ENCODE measurements at places on chromosomes 4 and X.

- no peak for DNase-seq
Observed at GRCh38 chrX:54891573-54891972, 29.1 kb upstream of the TRO start.

GRCh38 chrX:153744210-153745066 lies 19.6 kb upstream of the PLXNB3 start:
- no peak for DNase-seq

DNA sequence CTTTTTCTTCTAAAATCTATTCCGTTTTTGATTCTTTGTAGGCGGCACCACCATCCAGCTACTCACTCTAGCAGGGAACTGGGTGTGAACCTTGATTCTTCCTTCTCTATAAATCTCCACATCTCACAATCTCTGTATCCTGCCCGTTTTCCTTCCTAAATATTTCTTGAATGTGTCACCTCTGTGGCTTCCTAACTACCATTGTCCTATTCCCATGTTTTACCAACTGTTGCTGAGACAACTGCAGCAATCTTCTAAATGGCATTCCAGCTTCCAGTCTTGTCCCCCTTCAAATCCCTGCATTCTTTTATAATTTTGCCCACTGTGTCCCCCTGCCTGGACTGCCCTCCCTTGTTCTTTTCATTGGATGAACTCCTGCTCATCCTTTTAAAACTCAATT lies 641.3 kb downstream of the RPA4 start:
- DNase-seq: no peak

- no peak for DNase-seq
Observed at GRCh38 chr4:96729641-96730040, 889.7 kb downstream of the PDHA2 start.

GRCh38 chr4:184804621-184805020 lies 21.1 kb downstream of the ACSL1 start:
- no peak for DNase-seq

GRCh38 chr4:172845281-172845680 lies 323.3 kb upstream of the GALNT7 start:
- no peak for DNase-seq

- DNase-seq: no peak
Observed at GRCh38 chr4:5797866-5798265, 86.9 kb downstream of the EVC start.

- no peak for DNase-seq
Observed at GRCh38 chrX:45850197-45850774, 649.6 kb upstream of the DIPK2B start.

GRCh38 chr4:150207871-150208270 lies 129.6 kb downstream of the DCLK2 start:
- no peak for DNase-seq

Measured in activated naive CD8-positive, alpha-beta T cell treated with anti-CD3 and anti-CD28 coated beads, Interleukin-2, amount 50 U/mL, for 16 hours (primary cell).